NCI-H446 (cell line): ENCODE measurements at places on chromosomes 6 and 20.

- no peak for DNase-seq
These were observed 19.1 kb upstream of the AAR2 start for GRCh38 chr20:36217226-36217625.

- no peak for DNase-seq
These were observed 233.0 kb downstream of the GMPR start for GRCh38 chr6:16471222-16471909.

GRCh38 chr20:15204234-15204633, 866.8 kb upstream of the FLRT3 start:
- no peak for DNase-seq

- DNase-seq, result no peak
These were observed 13.4 kb downstream of the UST start for GRCh38 chr6:148760258-148760534.

DNA sequence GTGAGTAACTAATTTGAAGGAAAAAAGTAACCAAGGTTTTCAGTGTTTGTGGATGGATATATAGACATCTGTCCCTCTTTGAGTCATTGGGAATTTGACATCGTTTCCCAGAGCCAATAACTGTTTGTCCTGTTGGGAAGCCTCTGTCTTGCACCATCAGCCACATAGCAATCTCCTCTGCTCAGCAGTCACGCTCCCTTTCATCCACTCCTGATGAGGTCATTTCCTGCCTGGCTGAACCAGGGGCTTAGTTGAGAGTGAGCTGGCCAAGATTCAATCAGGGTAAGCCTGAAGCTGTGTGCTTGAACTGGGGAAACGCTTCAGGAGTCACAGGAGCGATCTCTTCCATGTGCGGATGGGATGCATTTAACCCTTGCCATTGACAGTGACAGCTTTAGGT, 121.5 kb upstream of the FOXQ1 start:
- no peak for DNase-seq

GRCh38 chr6:319177-320131, 27.2 kb downstream of the DUSP22 start:
- no peak for DNase-seq

GRCh38 chr6:159089443-159089842, 44.7 kb upstream of the TAGAP start:
- no peak for DNase-seq

DNA sequence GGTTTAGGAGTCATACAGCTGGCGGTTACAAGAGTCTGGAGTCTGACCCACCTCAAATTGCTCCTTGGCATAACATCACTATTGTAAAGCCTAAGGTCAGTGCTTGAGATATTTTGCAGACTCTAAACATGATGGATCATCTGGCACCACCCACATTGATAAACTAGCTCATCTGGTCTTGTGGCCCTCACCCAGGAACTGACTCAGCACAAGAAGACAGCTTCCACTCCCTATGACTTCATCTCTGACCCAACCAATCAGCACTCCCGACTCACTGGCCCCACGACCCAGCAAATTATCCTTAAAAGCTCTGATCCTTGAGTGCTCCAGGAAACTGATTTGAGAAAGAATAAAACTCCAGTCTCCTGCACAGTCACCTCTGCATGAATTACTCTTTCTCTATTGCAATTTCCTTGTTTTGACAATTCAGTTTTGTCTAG, 115.9 kb downstream of the CD24 start:
- DNase-seq, result no peak

DNA sequence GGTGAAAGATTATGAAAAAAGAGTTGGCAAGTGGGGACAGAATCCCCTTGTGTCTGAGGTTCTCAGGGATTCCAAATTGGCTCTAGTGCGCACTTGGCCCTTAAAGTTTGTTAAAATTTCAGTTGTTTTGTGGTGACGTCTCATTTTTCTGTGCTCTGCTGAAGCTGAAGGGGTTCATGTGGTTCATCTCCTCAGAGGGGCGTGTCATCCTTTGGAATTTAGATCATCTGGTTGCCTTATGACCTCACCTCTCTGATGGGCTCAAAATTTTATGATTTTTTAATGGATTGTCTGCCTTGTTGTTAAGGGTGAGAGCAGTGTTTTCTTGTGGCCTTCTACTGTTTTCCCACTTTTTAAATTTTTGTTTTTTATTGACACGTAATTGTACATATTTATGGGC, 20.3 kb downstream of the CYB5R4 start:
- no peak for DNase-seq

DNA sequence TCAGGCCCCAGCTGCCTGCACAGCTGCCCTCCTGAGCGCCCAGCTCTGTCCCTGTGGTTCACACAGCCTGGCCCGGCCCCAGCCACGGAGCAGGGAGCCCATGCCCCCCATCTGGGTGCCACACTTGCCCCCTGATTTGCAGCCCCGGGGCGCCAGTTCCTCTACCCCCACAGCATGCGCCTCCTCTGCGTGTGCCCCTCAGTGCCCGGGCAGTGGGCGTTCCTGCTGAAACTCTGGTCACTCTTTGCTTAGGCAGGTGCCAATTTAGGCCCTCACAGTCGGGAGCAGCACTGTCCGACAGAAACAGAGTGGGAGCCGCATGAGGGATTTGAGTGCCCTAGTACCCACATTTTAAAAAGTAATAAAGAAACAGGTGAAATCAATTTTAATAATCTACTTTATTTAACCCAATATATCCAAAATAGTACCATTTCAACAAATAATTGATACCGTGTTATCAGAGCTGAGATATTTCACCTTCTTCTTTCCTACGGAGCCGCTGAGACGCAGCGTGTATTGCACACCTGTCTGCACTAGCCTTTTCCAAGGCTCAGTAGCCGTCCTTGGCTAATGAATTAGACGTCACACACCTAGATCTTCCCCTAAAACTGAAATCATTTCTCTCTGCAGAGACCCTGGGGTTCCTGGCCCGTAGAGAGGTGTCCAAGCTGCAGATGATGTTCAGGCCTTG, 106.4 kb downstream of the ASXL1 start:
- no peak for DNase-seq

GRCh38 chr6:116461331-116461931, at the start of gene CALHM6:
Gene CALHM6, plus strand, starts transcription at chr6:116461375. Its CDS starts 555 bp downstream, at chr6:116461930.
- no peak for DNase-seq

- DNase-seq, result no peak
These were observed 29.4 kb upstream of the KIF3B start for GRCh38 chr20:32248043-32248442.

DNA sequence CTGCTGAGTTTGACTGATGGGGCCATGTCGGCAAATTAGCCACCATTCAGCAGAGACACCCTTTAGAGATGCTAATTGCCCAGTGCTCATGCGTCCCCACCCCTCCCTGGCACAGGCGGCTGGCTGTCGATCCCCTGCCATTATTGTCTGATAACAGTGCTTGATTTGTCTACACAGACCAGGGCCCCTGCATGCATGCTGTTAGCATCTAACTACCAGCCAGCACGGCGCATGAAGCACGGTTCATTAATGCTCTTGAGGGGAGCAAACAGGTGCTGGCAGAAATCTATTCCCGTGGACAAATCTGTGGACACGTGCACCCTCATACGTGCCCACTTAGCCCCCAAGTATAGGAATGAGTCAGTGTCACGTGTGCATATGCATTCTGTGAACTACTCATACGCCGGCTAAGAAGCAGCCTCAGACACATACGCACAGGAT, 32.2 kb downstream of the KCNB1 start:
- no peak for DNase-seq

DNA sequence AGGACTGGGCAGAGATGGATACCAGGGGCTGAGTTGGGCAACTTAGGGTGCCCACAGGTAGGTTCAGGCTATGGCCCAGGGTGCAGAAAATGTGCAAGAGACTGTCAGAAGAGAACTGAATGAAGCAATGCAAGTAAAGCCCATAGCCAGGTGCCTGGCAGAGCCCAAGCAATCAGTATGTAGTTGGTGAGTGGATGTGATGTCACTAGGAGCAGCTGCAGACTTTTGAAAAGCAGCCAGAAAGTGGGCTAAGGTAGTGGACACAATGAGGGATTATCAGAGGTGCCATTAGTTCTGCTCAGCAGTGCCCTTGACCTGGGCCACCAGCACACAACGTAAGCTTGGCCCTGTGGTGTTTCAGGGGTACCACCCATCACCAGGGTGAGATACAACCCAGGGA, 135.3 kb downstream of the SOBP start:
- no peak for DNase-seq

DNA sequence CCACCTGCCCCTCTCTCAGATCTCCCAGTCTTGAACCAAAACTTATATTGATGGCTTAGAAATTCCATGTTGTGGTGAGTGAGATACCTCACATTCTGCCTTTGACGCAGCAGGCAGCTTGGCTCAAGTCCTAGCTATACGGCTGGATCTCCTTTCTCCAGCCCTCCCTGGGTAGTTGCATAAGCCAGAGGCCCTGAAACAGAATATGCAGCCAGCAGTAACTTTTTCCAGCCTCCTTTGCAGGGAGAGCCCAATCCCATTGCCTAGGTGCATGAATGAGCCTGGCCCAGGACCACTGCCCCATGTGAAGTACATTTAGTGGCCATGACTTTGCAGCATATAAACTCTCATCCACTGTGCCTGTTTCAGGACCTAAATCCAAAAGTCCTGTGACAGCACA, 202.2 kb upstream of the CDYL start:
- DNase-seq, result no peak

DNA sequence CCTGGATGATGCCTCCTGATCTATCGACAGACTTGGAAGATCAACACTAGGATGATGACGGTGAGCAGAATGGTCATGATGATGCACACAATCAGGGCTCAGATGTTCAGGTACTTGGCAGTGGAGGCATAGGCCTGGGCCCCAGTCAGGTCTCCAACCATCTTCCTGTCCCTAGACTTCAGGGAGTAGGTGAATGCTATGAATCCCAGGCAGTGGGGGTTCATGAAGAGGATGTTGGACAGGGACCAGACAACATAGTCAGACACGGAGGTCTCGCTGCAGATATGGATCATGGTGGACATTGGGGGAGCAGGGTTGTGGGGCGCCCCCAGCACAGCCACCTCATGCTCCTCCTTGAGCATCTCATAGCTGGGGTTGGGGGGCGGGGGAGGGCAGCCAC, 27.5 kb downstream of the HLA-F start:
- no peak for DNase-seq

GRCh38 chr6:164130151-164130550, 715.6 kb downstream of the QKI start:
- no peak for DNase-seq

DNA sequence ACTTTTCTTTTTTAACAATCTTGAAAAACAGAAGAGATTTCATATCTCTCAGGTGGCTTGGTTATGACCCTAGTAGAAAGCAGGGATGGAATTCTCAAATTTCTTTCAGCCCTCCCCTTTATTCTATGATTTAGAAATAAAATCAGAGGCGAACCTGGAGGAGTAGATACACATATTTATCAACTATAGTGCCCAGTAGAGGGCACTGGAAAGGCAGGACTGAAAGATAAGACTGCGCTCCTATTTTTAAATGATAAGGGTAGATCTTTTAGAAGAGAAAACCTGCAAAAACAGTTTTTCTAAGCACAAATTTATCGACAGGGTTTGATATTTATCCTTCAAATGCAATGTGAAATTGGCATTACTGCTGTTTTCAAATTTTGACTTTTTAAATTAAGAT, 1296.6 kb downstream of the EPHA7 start:
- DNase-seq, result peak; percentile 26

- DNase-seq, result no peak
These were observed 46.6 kb downstream of the TMEM242 start for GRCh38 chr6:157276731-157277130.

DNA sequence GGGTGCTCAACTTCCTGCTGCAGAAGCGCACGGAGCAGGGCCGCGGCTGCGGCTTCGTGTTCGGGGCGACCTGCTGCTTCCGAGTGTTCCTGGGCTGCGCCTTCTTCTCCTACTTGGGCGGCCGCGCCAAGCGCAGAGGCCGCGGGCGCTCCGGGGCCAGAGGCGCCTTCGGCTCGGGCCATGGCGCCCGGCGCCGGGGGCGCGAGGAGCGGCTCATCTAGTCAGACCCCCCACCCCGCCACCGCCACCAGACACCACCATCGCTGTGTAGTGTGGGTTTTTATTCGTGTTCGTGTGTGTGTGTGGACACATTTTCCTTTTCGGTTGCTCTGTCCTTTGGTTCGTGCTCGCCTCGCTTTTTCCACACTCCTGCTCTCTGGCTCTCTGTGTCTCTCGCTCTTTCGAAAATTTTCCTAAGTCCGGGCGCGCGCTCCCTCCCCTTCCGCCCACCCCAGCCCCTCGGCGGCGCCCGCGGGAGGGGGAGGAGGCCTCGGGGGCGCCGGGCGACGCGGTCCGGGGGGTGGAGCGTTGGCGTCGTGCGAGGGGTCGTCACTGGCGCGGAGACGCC, 38.1 kb downstream of the GNAS start:
- peak; percentile 81 for DNase-seq

GRCh38 chr20:37519508-37520418, 1.3 kb upstream of the NNAT start:
- DNase-seq, result peak; percentile 91

DNA sequence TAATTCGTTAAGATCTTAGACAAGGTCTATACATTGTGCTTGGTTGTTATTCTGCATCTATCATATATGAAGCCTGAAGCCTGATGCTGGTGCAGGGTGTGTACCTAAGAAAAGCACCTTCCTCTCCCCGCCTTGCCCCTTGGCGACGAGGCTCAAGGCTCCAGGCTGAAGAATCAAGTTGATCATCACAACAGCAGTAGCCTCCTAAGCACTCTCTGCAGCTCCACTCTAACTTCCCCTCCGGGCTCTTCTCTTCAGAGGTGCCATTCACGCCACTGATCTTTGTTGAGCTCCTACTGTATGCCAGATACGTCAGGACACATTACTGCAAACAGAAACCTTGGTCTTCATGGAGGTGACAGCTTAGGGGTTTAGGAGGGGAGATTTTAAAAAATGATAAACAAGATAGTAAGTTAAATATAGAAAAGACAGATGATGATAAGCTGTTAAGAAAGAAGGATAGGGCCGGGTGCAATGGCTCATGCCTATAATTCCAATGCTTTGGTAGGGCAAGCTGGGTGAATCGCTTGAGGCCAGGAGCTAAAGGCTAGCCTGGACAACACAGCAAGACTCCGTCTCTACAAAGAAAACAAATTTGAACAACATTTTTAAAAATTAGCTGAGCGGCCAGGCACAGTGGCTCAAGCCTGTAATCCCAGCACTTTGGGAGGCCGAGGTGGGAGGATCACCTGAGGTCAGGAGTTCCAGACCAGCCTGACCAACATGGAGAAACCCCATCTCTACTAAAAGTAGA, 38.4 kb upstream of the ZNF217 start:
- DNase-seq, result no peak

DNA sequence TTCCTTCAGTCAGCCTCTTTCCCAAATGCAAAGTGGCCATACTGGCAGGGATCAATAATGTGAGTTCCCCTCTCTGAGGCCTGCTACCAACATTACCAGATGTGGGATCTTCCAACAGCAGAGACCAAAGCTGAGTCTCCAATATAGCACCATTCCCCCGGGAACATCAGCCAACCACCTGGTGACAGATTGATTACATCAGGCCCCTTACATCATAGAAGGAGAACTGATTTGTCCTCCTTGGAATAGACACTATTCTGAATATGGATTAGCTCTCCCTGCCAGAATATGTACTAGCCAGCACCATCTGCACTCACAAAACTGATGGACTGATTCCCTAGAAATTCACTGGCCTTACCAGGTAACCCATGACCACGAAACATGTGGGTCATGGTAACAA, 61.9 kb upstream of the CARMIL1 start:
- DNase-seq, result peak; percentile 9

GRCh38 chr6:17803409-17803808, 96.7 kb upstream of the NUP153 start:
- DNase-seq, result no peak
